ENCODE measurements at places on chromosomes 12 and 14.

- DNase-seq: no peak
These were observed 266.3 kb downstream of the GLT1D1 start for GRCh38 chr12:129119537-129119936.

DNA sequence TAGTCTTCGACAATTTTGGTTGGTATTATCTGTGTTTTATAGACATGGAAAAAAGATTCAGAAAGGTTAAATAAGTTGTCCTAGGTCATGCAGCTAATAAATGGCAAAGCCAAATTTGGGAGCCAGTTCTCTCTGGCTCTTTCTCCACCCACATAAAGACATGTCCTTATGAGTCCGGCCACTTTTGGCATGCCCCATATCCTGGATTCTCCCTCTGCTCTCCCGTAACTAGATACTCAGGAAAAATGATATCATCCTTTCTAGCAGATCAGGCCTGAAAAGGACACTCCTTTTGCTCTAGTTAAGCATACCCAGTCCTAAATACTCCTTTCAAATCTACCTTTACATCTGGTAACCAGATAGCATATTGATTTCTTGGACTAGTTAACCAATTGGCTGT, 64.4 kb downstream of the TTLL5 start:
- DNase-seq: no peak

DNA sequence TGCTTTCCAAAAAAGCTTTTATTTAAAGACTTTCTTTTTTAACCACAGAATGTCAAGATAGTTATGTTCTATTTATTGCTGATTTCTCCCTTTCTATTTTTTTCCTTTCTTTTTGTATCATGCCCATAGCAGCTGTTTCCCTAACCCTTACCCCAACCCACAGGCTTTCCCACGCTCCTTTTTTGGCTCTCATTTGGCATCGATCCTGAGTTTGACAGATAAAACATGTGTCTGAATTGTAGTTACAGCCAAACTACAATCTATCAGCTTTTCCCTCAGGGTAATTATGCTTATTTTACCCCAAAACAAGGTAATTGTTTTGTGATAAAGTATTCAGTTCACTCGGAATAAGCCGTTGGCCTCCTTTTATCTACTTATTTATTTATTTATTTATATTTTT, 46.7 kb downstream of the PDE3A start:
- no peak for DNase-seq

GRCh38 chr12:105348561-105348960, 18.1 kb downstream of the C12orf75 start:
- no peak for DNase-seq

GRCh38 chr12:28097221-28097620, 93.0 kb upstream of the CCDC91 start:
- no peak for DNase-seq

DNA sequence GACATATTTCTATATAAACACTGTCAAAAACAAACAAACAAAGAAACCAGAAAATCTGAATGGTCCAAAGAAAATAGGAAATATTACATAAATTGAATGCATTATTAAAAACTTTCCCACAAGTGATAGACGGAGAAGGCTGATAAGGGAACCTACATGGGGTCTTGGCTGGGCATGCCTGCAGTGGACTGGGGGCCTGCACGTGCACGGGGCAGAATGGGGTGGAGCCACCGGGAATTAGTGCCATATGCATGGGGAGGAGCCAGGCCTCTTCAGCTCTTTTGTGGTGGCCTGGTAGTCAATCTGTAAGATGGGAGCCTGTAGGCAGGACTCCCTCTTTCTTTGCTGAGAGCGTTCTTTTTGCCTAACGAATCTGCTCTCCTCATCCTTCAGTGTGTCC, 1031.7 kb upstream of the FBXO33 start:
- DNase-seq: no peak

GRCh38 chr12:111791507-111791906, 24.8 kb downstream of the ALDH2 start:
- no peak for DNase-seq

DNA sequence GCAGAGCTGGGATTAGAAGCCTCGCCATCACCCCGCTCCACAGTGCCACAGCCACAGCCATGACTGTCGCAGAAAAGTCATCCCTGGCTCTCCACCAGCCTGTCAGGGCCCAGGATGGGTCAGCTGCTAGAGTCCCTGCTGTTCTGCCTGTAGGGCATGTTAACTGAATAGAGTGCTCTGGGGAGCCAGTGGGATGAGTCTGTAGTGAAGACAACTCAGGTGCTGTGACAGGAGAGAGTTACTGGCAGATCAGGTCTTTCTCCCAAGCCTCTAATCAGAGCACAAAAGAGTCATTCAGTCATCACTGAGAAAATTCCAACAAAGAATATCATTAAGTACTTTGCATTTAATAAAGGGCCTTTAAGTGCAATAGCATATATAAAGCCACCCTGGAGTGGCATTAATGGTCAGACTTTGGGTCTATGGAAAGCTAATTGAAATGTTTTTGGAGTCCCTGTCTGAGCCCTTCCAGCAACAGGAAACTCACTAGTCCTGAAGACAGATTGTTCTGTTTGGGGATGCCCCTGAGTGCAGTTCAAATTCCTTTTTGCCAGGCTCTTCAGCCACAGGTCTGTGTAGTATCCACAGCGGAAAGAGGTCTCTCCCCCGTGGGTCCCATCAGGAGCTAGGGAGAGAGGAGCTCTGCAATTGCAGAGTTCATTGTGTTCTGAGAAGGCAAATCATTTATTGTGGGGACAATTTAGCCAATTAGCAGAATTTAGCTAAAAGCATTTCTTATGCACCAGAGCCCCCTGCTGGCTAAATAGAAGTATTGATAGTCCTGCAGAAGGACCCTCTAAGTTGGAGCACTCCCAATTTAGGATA, 45.2 kb upstream of the C14orf132 start:
- DNase-seq: no peak

DNA sequence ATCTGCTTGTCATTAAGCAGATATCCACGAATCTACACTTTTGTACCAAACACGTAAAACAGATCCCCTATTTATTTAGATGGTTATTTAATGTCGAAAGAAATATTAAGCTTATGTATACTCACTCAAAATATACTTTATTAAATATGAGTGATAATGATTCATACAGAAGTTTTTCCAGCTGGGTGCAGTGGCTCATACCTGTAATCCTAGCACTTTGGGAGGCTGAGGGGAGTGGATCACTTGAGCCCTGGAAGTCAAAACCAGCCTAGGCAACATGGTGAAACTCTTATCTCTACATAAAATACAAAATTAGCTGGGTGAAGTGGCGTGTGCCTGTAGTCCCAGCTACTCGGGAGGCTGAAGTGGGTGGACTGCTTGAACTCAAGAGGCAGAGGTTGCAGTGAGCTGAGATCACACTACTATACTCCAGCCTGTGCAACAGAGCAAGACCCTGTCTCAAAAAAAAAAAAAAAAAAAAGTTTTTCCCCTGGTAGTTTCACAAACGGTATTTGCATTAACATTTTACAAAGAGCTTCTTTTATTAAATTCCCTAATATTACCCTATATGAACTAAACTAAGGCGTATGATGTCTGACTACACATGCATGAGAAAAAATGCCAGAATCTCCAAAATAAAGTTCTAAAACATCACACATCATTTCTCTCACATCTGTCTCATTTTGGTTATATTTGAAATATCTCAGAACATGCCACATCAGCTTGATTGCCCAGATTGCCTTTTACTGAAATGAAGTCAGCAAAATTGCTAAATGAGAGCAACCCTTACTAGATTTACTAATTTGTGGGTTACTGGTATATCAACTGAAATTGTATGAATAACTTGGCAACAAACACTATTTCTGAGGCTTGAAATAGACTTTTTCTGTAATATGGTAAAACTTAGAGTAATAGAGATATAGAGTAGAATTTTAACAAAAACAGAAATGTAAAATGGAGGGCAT, 74.9 kb downstream of the PAWR start:
- no peak for DNase-seq

DNA sequence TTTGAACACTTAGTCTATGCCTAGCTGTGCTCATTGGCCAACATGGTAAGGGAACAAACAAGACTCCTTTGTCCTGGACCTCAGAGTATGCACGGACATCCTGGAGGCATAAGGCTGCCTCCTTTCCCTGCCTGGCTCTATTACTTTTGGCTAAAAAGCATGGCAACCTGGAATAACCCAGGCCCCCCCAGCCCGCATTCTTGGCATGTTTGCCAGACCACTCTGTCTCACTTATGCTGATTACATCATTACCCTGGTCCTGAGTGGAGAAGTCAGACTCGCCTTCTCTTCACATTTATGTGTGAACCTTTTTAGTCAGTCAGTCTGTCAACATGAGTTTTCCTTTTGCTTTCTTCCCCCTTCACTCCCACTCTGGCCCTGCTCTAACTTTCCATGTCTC, 58.0 kb upstream of the ELK3 start:
- DNase-seq: no peak

DNA sequence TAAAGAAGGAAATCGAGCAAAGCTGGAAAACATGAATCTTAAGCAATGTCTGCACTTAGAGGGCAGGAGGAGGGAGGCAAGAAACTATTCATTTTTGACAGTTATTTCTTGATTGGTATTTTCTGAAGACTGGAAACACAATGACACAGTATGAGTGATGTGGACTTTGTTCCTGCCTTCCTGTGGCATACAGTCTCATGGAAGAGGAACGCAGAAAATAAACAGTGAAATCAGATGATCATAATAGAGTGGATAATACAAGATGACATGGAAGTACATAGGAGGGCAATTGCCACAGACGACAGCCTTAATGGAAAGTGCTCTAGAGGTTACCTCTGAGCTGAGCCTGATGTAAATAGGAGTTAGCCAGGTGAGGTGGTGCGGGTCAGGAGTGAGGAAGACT, 140.4 kb upstream of the MAX start:
- DNase-seq: no peak

- DNase-seq: no peak
These were observed 9.9 kb downstream of the PIWIL1 start for GRCh38 chr12:130347588-130347987.

GRCh38 chr12:28278499-28278898, 88.2 kb downstream of the CCDC91 start:
- no peak for DNase-seq

DNA sequence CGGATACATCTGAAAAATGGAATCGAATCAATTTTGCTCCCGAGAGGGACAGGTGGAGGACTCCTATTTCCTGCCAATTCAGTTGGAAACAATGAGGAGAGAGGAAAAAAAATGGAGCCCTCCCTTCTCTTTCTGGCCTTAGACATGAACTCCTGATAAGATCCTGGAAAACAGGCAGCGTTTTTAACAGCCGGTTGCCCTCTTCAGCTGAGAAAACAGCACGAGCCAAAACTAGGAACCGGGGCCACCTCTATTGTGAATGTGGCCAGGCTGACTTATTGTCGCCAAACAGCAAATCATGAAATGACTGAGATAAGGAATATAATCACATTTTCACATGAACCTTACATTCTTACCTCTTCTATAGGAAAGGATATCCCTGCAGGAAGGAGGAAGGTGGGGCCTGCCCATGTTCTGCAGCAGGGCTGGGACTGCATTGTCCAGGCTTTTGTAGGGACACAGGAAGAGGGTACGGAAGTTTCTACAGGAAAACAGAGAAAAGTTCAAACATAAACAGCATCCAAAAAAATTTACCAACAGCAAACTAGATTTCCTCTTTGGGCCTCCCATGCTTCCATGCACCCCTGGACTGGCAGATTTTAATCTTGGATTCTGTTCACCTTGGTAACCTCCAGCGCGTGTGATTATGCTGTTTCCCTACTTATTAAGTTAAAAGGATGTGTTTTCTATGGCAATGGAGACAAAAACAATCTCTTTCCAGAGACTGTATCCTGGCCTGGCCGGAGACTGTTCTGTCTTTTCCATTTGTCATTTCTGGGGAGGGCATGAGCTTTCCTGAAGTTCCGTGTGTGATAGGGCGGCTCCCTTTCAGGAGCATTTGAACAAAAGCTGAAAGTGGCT, 29.0 kb upstream of the ELK3 start:
- no peak for DNase-seq

DNA sequence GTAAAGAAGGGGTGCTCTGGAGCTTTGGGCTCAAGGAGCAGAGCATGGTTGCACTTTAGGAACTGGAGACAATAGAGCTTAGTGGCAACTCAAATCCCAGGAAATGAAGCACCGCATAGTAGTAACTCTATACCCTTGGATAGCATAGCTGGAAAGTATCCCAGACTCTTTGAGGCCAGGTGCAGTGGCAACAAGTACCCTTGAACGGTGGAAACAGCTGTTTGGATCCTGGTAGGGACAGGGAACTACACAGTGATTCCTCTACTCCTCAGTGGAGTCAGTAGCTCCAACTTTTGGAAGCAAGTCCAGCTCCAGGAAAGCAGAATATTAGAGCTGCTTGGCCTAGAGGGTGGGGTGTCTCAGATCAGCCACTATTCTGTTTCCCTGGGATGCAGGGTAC, 129.0 kb upstream of the WSCD2 start:
- no peak for DNase-seq

- DNase-seq: no peak
These were observed 2.6 kb downstream of the IFI27L2 start for GRCh38 chr14:94126800-94127199.

DNA sequence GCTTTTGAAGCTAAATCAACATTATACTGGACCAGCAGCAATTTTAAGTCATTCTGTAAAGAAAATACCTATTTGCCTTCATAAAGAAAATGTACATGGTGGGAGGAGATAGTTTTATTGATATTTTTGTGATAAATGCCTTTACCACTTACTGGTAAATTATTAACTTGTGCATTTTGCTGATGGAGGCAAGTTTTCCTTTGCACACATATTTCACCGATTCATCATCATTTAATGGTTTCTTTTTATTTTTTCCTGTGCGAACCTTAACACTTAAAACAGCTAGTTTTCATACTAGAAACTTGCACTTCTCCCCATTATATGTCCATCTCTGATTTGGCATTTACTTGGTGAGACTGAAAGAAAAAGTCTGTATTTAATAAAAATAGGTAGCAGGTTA, 239.3 kb downstream of the TRHDE start:
- no peak for DNase-seq

DNA sequence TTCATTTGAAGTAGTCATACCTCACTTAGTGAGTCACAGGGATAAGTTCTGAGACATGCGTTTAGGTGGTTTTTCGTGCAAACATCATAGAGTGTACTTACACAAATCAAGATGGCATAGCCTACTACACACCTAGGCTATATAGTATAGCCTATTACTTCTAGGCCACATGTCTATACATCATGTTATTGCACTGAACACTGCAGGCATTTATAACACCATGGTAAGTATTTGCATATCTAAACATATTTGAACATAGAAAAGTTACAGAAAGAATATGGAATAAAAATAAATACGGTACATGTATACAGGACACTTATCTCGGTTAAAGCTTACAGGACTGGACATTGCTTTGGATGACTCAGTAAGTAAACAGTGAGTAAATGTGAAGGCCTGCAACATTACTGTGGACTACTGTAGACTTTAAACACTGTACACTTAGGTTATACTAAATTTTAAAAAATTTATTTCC, 670.6 kb downstream of the SLC16A7 start:
- no peak for DNase-seq

GRCh38 chr14:31194095-31194494, 13.5 kb downstream of the HECTD1 start:
- DNase-seq: no peak

- no peak for DNase-seq
These were observed 3.4 kb downstream of the SSPN start for GRCh38 chr12:26198742-26199141.
